ENCODE measurements at places on chromosomes 2 and 18.

- DNase-seq, result no peak
Observed at GRCh38 chr2:177072090-177072489, 140.5 kb upstream of the HNRNPA3 start.

DNA sequence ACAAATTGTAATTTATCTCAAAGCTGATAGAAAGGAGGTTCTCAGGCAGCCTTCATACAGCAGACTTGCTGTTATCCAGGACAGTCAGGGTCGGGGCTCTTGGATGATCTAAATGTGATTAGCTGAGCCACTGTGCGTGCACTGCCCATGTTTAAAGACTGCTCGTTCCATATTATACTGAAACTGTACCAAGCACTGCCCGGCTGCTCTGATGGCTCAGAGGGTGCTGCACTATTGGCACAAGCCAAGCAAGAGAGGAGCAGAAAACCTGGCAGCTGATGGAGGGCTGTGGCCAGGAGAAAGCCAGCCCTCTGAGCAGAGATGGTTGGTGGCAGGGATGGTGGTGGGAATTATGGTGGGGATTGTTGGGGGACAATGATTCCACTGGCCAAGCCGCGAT, 63.4 kb downstream of the COL6A3 start:
- DNase-seq, result no peak

DNA sequence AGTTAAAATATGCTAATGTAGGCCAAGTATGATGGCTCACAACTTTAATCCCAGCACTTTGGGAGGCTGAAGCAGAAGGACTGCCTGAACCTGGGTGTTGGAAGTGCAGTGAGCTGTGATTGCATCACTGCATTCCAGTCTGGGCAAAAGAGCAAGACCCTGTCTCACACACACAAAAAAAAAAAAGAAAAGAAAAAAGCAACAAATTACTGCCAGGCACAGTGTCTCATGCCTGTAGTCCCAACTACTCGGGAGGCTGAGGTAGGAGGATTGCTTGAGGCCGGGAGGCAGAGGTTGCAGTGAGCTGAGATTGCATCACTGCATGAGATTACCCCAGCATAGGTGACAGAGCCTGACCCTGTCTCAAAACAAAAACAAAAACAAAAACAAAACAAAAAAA, 110.6 kb downstream of the PRELID3A start:
- DNase-seq, result no peak

- DNase-seq, result no peak
Observed at GRCh38 chr18:35683021-35683420, 101.5 kb downstream of the GALNT1 start.

GRCh38 chr2:32958821-32959220, 12.1 kb downstream of the LTBP1 start:
- no peak for DNase-seq

GRCh38 chr2:207223051-207223450, 57.3 kb upstream of the KLF7 start:
- no peak for DNase-seq

GRCh38 chr2:27888790-27889189, 1.4 kb downstream of the RBKS start:
- no peak for DNase-seq
